ENCODE measurements at places on chromosomes 4 and X.
A peak's percentile ranks its signal among the peaks of the same experiment; 100 is the strongest.

- DNase-seq = no peak
These were observed 62.2 kb downstream of the RTL5 start for GRCh38 chrX:72069350-72070160.

- DNase-seq = no peak
These were observed 1.7 kb upstream of the STIM2 start for GRCh38 chr4:26858947-26859401.

DNA sequence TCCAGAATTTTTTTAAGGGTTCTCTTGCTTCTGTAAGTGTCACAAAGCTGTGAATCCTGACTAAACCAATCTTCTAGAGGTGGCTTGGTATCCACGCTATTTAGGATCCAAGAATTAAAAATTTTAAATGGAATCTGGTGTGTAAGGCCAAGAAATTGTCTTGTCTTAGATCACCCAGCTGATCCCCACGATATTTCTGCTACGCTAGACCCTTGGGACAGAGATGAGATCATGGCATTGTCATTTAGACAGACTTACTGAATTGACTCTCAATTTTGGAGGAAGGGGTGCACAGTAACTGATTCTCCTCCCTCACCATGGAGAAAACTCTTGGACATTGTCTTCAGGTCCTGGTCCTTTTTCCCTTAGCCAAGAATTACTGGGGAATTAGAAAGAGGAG is 5.7 kb downstream of the GPRIN3 start:
- no peak for DNase-seq

GRCh38 chr4:27100713-27101112 is 240.1 kb downstream of the STIM2 start:
- DNase-seq = no peak

- DNase-seq = no peak
These were observed 74.3 kb upstream of the MSANTD1 start for GRCh38 chr4:3174371-3175338.

GRCh38 chr4:189136462-189136861 is 804.2 kb upstream of the FRG1 start:
- no peak for DNase-seq

GRCh38 chr4:39697740-39698423 is at the start of gene UBE2K:
UBE2K (plus strand) TSS chr4:39698136; CDS start chr4:39698328, 192 bp downstream.
- DNase-seq = peak; percentile 92

DNA sequence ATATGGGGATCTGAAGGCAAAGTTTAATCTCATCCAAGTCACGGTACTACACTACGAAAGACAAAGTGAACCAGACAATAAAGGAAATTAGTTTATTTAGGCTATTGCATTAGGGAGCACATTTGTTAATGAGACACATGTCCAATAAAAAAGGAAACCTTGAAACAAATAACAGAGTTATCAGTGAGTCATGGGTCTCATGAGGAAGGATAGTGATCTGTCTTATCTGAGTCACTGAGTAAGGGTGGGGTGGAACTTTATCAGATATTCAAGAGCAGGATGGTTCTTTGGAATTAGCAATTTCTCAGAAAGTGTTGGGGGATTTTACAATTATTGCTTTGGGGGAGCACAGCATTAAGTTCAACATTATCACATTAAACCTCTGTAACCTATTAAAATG is 188.9 kb upstream of the IL1RAPL1 start:
- DNase-seq = no peak

DNA sequence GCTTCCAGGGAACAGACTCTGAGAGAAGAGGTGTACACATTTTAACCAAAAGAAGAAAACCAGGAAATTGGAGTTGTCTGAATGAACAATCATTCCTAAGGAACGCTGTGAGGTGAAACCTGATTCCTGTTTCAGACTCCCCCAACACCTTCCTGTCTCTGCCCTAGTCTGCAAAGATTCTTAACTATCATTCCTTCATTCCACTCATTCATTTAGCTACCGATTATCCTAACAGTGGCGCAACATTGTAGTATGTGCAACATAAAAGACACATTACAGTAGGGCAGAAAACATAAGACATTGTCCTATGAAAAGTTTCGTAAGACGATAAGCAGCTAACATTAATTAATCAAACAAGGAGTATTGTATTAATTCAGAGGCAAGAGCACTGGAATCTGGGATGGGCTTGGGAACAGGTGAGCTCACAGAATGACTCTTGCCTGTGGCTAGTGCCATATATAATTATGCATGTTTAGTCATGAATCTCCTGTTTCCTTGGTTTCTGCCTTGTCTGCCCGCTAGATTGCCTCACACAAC is 23.8 kb upstream of the ADH7 start:
- DNase-seq = no peak

DNA sequence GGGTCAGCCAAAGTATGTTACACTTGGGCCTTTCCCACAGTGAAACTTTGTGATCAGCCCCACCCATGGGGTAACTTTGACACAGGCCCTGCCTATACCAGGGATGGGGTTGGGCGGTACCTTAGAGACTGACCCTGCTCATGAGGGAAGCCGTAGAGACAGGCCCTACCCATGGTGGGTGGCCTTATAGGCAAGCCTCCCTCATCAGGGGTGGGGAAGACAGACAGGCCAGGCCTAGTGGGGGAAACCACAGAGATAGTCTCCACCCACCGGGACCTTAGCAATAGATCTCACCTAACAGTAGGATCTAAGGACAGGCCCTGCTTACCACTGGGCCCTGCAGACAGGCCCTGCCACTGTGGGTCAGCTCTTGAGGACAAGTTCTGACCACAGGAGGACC is 6.8 kb downstream of the PLP2 start:
- DNase-seq = no peak

- no peak for DNase-seq
These were observed 46.7 kb downstream of the IRF2 start for GRCh38 chr4:184427687-184428086.

DNA sequence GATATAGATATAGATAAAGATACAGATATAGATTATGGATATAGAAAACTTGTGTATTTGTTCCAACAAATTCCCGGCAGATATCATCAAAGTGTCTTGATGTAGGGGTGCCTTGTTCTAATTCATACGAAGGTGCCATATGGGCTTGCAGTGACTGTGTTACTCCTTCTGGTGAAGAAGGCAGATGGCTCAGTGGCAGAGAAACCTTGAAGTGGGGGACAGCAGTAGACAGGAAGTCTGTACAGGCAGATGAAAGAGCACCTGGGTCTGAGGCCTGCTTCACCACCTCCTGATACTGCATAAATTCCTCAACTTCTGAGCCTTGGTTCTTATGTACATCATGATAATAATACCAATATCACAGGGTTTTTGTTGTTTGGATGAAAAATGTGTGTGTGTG is 179.5 kb upstream of the GATB start:
- DNase-seq = no peak

DNA sequence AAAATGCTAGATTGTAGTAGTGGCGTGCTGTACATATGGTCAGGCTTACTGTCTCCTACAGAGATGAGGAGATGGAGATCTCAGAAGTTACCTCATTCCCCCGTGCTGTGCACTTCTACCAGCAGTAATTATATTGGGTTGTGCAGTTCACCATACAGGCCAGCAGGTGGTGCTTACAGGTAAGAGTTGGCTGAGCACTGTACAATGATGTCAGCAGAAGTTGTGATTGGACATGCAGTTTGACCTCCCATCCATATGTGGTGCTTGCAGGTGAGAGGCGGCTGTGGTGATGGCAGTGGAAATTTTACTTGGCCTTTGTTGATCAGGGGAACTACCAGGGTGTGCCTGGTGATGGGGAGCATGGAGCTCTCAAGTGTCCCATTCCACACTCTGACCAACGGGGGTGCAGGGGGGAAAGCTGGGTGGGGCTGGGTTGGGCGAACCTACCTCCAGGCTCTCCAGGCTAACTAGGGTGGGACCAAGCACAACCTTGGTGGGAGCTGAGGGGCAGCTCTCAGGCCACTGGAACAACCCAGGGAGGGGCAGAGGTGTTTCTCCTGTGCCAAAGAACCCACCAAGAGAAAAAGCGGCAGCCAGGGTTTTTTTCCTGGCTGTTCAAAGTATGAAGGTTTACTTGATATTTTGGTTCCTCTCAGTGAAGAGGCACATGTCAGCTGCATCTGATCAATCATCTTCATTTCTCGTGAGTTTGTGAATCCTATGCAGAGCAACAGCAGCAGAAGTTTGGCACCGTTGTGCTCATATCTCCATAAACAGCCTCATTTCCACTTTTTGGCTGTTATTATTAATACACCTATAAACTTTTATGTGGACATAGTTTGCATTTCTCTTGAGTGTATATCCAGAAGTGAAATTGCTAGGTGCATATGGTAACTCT is 73.8 kb upstream of the FREM3 start:
- DNase-seq = peak; percentile 34

DNA sequence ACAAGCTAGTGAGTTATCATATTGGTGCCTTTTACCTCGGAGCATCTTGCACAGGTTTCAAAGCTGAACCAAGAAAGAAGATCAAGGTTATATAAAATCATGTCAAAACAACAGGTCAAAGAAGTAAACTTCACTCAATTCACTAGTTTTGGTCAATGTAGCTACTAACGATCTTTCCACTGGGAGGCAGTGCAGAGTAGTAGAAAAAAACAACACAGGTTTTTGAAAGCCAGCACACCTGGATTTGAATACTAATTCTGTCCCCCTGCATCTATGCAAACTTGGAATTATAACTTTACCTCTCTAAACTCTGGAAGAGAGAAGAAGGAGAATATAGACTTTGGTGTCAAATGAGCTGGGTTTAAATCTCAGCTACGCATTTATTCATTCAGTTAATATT is 266.1 kb downstream of the GRIA3 start:
- DNase-seq = no peak

- no peak for DNase-seq
These were observed 29.3 kb upstream of the MYOZ2 start for GRCh38 chr4:119106036-119107000.

GRCh38 chr4:188867796-188868195 is 728.6 kb downstream of the TRIML1 start:
- no peak for DNase-seq

Measured in activated naive CD8-positive, alpha-beta T cell treated with anti-CD3 and anti-CD28 coated beads, Interleukin-2, amount 50 U/mL, for 24 hours (primary cell).